ENCODE measurements at places on chromosomes 4 and X.

DNA sequence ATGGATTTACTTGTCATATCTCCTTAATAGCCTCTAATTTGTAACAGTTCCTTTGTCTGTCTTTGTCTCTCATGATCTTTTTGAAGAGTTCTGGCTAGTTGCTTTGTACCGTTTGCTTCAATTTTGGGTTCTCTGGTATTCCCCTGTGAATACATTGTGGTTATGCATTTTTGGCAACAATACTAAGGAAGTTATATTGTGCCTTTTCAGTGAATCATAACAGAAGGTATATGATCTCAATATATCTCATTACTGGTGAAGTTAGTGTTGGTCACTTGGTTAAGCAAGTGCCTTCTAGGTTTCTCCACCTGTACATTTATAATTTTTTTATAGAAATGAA is 48.6 kb downstream of the DCLK2 start:
- DNase-seq: no peak

DNA sequence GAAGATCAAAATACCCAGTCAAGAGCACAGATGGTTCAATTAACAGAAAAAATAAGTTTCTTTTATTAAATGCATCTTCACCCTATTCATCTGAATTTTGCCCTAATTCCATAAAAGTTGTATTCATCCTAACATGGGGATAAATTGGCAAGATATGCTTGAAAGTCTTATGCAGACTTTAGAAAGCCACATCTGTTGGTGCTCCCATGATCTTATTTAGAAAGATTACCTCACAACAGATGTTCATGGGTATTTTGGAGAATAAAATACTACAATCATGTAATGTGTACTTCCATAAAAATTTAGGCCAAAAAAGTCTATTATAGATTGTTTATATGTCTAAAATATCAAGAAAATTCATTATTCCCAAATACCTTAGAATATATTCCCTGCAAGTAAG is 510.3 kb downstream of the TECRL start:
- no peak for DNase-seq

DNA sequence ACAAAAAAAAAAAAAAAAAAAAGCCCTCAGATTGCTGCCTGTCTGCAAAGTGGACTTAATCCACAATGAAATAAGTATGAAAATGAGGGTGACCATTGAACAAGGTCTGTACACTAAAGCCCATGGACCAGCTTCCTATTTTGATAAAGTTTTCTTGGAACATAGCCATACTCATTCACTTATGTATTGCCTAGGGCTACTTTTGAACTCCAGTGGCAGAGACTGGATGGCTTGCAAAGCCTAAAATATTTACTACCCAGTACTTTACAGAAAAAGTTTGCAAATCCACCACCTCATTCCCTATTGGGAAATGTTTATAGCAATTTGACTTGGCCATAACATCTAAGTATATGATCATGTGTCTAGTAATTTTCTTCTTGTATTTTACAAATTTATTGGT is 481.7 kb downstream of the NAF1 start:
- no peak for DNase-seq

- DNase-seq: no peak
Measured at GRCh38 chr4:15163284-15163645, 161.0 kb downstream of the CPEB2 start.

GRCh38 chr4:82898322-82899243 is 2.0 kb upstream of the THAP9 start:
- DNase-seq: no peak

- DNase-seq: no peak
Measured at GRCh38 chr4:54707406-54707805, 49.6 kb downstream of the KIT start.

- no peak for DNase-seq
Measured at GRCh38 chr4:169084954-169085353, 74.9 kb upstream of the CBR4 start.

- DNase-seq: no peak
Measured at GRCh38 chr4:22593933-22594332, 78.1 kb upstream of the ADGRA3 start.

GRCh38 chr4:152014280-152014679 is 253.5 kb upstream of the GATB start:
- peak; percentile 32 for DNase-seq

DNA sequence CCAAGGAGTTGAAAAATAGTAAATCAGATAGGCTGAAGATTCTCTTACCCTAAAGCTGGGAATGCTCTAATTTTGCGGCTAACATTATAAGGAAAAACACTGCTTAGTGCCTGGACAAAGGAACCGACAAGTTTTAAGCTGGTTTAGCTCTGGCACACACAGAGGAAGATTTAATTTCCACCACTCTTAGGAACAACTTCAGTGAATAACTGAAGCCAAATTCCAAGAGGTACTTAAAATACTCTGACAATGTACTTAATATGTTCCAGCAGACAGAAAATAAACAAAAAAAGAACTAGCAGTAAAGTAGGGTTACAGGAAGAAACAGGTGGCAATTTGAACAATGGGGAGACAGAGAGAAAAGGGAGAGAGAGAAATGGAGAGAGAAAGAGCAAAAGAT is 340.8 kb upstream of the NDST4 start:
- no peak for DNase-seq

DNA sequence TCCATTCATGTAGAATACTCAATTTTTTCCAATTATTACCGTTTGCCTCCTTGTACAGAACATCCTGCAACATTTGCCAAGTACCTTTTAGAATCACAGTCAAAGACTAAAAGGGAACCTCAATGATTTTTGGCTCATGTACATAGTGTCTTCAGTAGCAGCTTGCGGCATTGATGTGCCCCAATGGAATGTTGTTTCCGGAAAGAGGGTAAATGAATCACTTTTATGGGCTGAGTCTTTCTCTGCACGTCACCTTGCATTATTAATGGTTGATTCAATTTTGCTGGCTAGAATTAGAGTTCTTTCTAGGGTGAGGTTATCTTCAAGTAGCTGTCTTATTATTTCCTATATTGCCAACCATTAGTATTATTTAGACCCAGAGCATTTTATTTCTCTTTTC is 116.9 kb upstream of the GABRA2 start:
- DNase-seq: no peak

GRCh38 chrX:138742217-138742616 is 30.7 kb upstream of the FGF13 start:
- DNase-seq: no peak

GRCh38 chrX:131544218-131544617 is 344 bp downstream of the OR13H1 start:
- DNase-seq: no peak

DNA sequence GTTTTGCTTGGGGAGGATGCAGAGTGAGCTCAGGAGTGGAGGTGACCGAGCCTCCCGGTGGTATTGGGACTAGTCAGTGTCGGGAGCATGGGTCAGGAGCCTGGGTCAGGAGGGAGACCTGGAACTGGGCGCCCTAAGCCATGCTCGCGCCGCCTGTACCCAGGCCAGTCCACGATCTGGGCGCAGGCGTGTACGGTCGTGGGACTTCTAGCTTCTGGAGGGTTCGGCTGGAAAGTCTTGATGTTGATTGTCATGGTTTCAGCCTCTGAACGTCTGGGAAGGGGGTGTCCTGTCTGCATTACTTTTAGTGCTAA is 244 bp downstream of the EIF2S3 start:
- no peak for DNase-seq
